Left forelimb (tissue), 1 donor: ENCODE measurements at places on chromosomes 2 and 18.

DNA sequence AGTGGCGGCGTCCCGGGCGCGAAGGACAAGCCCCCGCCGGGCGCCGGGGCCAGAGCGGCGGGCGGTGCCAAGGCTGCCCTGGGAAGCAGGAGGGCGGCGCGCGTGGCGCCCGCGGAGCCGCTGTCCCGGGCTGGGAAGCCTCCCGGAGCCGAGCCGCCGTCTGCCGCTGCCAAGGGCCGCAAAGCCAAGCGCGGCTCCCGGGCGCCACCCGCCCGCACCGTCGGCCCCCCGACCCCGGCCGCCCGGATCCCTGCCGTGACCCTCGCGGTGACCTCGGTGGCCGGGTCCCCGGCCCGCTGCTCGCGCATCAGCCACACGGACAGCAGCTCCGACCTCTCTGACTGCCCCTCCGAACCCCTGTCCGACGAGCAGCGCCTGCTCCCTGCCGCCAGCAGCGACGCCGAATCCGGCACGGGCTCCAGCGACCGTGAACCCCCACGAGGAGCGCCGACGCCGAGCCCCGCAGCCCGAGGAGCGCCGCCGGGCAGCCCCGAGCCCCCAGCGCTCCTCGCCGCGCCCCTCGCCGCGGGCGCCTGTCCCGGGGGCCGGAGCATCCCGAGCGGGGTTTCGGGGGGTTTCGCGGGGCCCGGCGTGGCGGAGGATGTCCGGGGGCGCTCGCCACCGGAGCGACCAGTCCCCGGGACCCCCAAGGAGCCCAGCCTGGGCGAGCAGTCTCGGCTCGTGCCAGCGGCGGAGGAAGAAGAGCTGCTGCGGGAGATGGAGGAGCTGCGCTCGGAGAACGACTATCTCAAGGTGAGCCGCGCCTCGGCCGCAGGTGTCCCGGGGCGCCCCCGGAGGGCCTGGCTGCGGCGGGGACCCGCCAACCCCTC is 820 bp downstream of the MTCL1 start:
- peak; percentile 64 for DNase-seq

GRCh38 chr2:5521461-5521860 is 170.7 kb upstream of the SOX11 start:
- DNase-seq, result no peak

- no peak for DNase-seq
Observed at GRCh38 chr2:69615969-69616368, 27.6 kb downstream of the AAK1 start.

DNA sequence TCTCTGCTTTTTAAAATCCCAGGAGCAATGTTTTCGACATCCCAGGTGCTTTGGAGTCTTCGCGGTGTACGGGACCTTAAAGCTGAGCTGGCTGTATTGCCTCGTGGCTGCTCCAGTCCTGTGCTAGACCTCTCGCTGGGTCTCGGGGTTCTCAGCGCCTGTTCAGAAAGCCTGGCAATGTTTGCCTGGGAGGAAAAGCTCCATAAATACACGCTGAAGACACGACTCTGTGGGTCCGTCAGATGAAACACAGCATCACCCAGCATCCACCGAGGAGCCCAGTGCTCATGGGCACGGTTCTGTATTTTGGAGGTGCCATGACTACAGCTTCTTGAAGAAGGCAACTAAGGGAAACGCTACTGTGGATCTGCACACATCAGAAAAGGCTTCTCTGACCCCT is 21.6 kb downstream of the MBP start:
- peak; percentile 46 for DNase-seq

- DNase-seq, result no peak
Observed at GRCh38 chr2:66714610-66715009, 279.7 kb downstream of the MEIS1 start.

- DNase-seq, result no peak
Observed at GRCh38 chr2:107005853-107006252, 119.9 kb upstream of the ST6GAL2 start.

DNA sequence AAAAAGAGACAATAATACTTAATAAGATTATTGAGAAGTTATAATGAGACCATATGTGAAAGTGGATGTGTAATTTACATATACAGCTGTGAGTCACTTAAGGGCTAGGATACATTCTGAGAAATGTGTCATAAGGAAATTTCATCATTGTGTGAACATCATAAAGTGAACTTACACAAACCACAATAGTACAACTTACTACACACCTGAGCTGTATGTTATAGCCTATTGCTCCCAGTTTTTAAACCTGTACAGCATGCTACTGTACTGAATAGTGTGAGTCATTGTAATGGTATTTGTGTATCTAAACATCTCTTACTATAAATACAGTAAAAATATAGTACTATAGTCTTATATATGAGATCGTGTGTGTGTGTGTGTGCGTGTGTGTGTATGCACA is 1420.3 kb upstream of the PIK3C3 start:
- DNase-seq, result no peak

DNA sequence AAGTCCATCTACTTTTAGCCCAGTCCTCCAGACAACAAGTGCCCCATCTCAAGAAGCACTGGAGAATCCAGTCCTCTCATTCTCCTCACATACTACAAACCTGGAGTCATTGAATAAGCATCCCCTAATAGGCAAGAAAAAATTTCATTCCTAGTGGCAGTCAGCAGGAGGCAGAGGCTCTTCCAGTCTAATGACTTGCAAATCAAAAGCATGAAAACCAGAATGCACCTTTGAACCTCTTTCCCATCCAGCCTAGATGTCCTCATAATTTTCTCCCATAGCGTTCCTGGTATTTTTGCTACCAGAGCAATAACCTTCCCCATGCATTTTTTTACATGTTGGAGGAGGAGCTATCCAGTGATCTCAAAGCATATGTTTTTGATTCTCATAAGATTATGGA is 252.6 kb downstream of the TTC32 start:
- DNase-seq, result no peak

GRCh38 chr2:63866009-63866709 is 24.5 kb downstream of the UGP2 start:
- no peak for DNase-seq

- DNase-seq, result no peak
Observed at GRCh38 chr2:188898261-188898660, 75.9 kb upstream of the COL3A1 start.

DNA sequence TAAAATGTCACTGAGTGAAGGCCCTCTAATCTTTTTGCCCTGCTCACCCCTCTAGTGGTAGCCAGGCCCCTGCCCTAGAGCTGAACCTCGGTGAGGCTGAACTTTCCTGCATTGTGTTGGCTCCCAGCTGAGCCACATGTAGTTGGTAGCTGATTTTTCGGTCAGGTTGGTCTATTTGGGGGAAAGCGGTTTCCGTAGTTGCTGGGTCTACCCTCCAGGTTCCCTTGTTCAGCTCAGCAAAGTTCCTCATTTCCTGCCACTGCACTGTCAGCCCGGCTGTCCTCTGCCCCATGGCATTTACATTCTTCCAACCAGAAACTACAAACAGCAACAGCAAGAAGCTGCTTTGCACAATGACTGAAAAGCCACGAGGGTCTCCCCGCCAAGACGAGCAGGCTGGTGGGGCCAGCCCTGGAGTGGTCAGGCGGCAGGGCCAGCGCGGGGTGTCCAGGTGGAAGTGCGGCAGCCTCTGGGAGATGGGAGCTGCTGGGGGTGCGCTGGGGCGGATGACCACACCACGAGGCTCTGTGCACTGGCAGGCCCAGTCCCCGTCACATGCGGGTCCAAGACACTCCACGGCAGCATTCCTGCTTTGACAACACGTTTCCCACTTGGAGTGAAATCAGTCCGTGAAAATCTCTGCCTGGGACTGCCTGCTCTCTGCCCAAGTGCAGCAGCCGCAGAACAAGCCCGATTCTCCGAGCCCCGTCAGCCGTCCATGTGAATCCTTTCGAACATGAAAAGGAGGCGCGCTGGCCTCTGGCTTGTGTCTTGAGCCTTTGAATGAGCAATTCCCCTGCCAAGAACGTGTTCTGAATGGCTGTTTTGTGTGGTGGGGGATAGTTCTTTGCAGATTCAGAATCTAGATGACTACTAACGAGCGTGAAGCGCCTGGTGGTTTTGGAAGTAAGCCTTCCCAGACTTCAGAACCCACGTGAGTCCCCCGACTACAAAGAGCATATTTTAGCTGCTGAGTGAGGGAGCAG is 159.4 kb downstream of the ASB1 start:
- DNase-seq, result peak; percentile 59

DNA sequence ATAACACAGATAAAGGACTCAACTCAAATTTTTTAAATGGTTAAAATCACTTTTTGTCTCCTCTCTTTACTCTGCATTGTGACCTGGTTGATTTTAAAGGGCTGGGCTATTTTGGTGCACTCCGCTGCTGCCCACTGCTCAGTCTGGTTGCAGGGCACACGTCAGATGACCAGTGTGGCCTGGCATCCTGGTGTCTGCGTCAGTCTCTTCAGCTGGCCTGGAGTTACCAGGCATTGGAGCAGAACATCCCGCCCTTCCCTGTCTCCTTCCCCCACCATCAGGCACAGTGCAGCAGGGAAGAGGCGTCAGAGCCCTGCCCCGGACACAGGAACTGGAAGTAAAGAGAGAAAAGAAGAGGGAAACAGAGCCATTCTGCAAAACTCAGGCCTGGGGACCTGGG is 8.9 kb downstream of the C1QL2 start:
- no peak for DNase-seq

DNA sequence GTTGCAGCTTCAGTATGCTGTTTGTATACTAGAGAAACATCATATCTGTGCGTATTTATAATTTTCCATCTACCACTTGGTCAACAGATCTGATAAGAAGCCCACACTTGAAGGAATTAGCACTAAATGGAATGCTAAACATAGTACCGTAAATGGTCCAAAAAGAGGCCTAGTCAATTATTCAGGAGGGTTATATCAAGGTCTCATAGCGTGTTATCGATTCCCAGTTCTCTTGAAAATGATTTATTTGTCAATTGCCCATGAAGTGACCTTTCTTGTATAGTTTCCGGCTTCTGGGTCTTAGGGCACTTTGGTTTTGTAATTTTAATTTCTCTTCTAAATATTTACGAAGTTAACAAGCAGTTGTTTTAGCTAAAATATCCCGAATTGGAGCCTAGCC is 18.4 kb downstream of the SH3RF3 start:
- no peak for DNase-seq

DNA sequence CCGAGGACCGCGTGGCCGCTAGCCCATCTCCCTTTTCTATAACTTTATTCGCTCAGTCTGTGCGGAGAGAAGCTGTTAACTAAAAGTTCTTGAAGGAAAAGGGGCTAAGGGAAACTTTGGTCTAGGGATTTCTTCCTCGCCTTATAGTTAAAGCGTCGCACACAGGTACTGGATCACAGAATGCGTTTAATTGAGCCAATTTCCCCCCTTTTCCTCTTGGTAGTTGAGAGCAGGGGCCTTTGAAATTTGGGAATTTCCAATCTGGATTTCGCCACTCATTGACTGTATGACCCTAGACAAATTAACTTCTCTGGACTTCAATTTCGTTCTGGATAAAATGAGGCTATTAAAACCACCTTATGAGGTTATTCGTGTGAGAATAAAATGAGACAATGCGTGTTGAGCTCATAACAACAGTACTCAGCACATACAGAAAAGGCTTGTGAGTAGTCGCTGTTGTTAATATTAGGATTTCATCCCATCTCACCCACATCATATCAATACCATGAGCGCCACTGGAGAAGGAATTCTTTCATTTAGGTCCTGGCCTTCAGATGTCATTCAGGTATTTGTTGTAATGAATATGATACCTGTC is 763 bp upstream of the OLA1 start:
- no peak for DNase-seq

GRCh38 chr2:218400167-218400929 is 680 bp downstream of the CTDSP1 start:
- DNase-seq, result no peak

DNA sequence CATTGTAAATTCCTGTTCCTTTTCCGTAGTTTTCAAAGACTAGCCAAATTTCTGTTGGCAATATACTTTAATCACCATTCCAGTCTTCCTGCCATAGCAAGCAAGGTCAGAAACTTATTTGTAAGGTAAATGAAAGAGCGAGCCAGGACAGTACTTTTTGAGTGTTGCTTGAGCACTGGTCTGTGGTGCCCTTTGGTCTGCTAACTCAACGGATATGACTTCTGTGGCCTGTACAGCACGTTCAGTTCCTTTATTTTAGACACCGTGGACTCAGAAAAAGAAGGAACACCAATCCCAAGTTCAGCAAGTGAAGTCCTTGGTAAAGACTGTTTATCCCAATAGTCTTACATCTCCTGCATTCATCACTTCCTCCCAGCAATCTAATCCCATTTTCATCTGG is 166.3 kb downstream of the MYO1B start:
- no peak for DNase-seq

GRCh38 chr2:20994130-20994529 is 49.7 kb downstream of the APOB start:
- no peak for DNase-seq

- DNase-seq, result no peak
Observed at GRCh38 chr2:1613078-1613445, 131.3 kb downstream of the PXDN start.

GRCh38 chr2:46841621-46842020 is 74.0 kb downstream of the MCFD2 start:
- no peak for DNase-seq

- no peak for DNase-seq
Observed at GRCh38 chr2:43745457-43745856, 28.4 kb upstream of the DYNC2LI1 start.

- peak; percentile 92 for DNase-seq
Observed at GRCh38 chr2:192194866-192195547, at the start of gene TMEFF2. Gene TMEFF2, minus strand, starts transcription at chr2:192194933. Its CDS starts 409 bp downstream, at chr2:192194524.

- DNase-seq, result no peak
Observed at GRCh38 chr2:233208382-233209116, 42.9 kb upstream of the ATG16L1 start.

- DNase-seq, result no peak
Observed at GRCh38 chr2:132252191-132252893, 90.6 kb upstream of the ANKRD30BL start.

DNA sequence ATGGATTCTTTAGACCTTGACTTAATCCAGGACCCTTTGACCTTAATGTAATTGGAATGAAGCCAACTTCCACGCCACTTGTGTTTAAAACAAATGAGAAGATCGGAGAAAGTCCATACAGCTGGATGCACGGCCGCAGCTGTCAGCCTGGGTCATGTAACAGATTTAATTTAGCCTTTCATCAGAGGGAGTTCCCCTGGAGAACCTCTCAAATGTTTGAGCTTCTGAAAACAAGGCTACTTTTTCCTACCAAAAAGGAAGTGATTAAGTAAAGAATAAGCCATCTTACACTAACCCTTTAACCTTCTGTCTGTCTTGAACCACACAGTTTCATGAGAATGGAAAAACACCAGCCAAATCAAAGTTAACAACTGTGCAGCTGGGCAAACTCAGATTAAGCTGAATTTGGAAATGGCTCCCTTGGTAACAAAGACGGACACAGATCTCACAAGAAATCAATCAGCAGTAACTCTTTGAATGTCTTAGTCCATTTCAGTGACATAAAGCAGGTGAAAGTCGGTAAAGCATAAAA is 103.6 kb downstream of the DOCK10 start:
- DNase-seq, result no peak
